Tongue (tissue), 3 donors: ENCODE measurements at places on chromosomes 11 and 22. TPM values are rescaled to one million over a fixed set of nuclear protein-coding genes. Genes with fewer than 3 reads are reported as not detected.

- no peak for DNase-seq
Measured at GRCh38 chr22:26890870-26891269, 233.5 kb downstream of the MIAT start.

GRCh38 chr22:31272522-31273446 is 19.5 kb downstream of the PIK3IP1 start:
- peak; percentile 80 for DNase-seq

GRCh38 chr11:111148121-111148520 is 97.4 kb upstream of the POU2AF2 start:
- no peak for DNase-seq

DNA sequence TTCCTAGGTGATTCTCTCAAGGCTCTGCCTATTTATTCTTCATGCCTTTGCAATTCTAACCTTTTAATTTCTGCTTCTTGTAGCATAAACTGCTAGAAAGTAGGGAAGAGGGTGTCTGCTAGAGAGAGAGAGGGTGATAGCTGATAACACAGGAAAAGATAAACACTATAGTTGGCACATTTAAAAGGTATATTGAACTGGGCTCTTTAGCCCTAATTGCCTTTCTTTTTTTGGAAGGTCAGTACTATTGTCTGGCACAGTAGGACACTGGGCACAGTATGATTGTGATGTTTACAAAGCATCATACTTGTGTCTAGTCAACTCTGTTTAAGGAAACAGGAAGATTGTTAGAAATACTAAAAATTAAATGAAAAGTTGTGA is 33.3 kb downstream of the TEAD1 start:
- DNase-seq, result no peak

DNA sequence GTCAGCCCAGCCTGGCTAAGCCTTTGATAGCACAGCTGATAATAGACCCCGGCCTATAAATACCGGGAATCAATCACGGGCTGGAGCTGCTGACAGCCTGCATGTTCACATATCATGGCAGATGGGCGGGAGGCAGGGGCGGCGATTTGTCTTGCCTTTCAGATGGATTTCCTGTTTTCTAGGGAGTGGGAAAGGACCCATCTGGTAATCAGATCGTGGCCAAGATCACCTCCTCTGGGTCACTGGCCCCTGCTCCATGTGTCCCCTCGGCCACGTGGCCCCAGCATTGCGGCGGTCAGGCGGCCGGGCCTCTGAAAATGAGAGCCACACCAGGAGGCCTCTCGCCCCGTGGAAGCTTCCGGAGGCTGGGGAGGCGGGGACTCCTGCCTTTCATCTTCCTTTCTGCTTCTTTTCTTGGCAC is 36.6 kb downstream of the SMIM38 start:
- no peak for DNase-seq

UBQLN3 gene
- not detected for total RNA-seq

POU2AF3 gene
- 0.72 TPM for total RNA-seq
